Aorta (tissue), 5 donors: ENCODE measurements at places on chromosomes 12 and 14. TPM values are rescaled to one million over a fixed set of nuclear protein-coding genes. Genes with fewer than 3 reads are reported as not detected.

The RNFT2 gene
- total RNA-seq = 3.0 TPM

The PZP gene
- 0.87 TPM for total RNA-seq

The ESR2 gene
- 0.10 TPM for total RNA-seq

The TAS2R8 gene
- total RNA-seq = not detected

DNA sequence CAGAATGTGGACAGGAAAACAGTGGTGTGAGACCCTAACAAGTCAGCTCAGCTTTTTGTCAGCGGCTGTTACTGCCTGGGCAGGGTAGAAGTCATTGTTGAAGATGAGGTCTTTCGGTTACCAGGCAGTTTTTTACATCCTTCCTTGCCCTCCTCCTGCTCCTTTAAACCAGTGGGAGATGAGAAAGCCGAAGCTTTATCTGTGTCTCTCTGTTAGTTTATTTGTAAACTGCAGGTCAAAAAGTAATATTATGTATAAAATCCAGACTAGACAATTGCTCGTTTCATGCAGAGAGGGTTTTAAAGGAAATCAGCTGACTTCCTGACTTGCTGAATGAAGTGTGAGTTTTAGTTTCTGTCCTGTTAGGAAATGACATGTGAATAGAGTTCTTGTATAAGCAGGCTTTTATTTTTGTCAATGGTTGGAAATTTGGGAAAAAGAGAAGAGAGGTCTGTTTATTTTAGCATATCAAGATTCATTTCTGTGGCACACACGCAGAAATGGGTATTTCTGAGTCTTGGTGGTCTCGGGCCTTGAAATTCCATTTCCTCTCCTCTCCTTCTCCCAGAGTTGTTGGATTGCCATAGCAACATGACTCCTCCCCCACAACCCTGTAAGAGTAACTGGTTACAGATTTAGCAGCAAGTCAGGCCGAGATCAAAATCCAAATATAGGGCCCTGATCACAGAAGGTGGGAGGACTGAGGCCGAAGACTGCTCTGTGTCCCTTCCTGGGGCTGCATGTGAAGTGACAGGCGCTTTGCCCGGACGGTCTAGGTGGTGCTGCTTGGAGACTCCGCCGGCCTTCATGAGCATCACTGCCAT is 60.8 kb downstream of the SAMD4A start:
- H3K4me3 ChIP-seq = no peak overlapping the region
- H3K27ac ChIP-seq = peak overlapping the region; percentile 96
- DNase-seq = no peak
- no peaks in the 10 kb centered on the region for H3K36me3 ChIP-seq
- H3K4me1 ChIP-seq = peaks cover 17% of the 10 kb centered on the region

DNA sequence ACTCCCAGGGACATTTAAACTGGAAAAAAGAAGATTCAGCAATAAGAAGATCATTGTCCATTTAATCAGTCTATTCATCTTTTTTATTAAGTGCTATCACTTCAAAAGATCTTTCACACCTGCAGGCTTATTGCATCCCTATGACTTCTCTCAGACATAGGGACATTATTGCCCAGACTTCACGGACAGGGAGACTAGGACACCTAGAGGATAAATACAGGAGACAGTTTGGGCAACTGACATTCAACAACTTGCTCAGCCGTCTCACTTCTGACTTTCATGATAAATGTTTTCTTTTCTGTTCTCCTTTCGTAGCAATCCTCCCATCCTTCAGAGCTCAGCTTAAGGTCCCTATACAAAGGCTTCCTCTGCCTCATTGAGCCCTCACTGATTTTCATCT is 84.3 kb downstream of the TMEM30B start:
- H3K27ac ChIP-seq = no peak overlapping the region
- H3K27me3 ChIP-seq = peaks cover 1% of the 10 kb centered on the region
- H3K4me3 ChIP-seq = no peak overlapping the region
- H3K36me3 ChIP-seq = no peaks in the 10 kb centered on the region

- DNase-seq = no peak
- no peak overlapping the region for H3K27ac ChIP-seq
- no peak overlapping the region for H3K4me3 ChIP-seq
Measured at GRCh38 chr12:126424696-126425095, 1359.5 kb downstream of the AACS start.

DNA sequence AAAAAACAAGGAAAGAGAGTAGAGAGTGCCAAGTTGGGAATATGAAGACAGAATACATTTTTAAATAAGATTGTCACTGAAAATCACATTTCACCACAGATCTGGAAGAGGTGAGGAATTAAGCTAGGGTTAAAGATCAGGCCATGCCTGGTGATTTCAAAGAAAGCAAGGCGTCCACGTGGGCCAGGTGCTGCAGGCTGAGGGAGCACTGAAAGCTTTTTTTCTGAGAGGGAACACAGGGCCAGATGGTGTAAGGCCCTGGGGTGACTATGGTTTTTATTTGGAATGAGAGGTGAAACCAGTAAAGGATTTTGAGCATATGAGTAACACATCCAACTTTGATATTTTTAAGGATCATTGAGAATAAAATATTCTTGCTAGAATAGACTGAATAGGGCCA is 20.9 kb downstream of the SYT1 start:
- DNase-seq = no peak
- no peak overlapping the region for H3K4me3 ChIP-seq
- H3K27me3 ChIP-seq = no peaks in the 10 kb centered on the region
- H3K4me1 ChIP-seq = no peaks in the 10 kb centered on the region

DNA sequence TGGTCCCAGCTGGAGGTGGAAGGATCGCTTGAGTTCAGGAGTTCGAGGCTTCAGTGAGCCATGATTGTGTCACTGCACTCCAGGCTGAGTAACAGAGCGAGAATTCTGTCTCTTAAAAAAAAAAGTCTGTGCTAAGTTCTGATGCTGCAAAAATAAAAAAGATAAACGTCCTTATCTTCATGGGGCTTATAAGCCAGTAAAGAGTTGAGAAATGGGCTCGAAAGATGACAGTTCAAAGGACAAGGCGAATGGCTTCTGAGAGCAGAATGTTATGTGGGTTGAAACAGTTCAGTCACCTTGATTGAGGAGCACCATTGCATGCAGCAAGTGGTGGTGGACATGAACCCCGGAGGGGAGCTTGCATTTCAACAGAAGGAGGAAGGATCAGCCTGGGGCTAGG is 4.7 kb downstream of the TSPAN9 start:
- H3K4me3 ChIP-seq = no peak overlapping the region
- no peak overlapping the region for H3K27ac ChIP-seq
- no peaks in the 10 kb centered on the region for H3K27me3 ChIP-seq
- no peaks in the 10 kb centered on the region for H3K36me3 ChIP-seq
- no peak for DNase-seq
- H3K4me1 ChIP-seq = peaks cover 3% of the 10 kb centered on the region

DNA sequence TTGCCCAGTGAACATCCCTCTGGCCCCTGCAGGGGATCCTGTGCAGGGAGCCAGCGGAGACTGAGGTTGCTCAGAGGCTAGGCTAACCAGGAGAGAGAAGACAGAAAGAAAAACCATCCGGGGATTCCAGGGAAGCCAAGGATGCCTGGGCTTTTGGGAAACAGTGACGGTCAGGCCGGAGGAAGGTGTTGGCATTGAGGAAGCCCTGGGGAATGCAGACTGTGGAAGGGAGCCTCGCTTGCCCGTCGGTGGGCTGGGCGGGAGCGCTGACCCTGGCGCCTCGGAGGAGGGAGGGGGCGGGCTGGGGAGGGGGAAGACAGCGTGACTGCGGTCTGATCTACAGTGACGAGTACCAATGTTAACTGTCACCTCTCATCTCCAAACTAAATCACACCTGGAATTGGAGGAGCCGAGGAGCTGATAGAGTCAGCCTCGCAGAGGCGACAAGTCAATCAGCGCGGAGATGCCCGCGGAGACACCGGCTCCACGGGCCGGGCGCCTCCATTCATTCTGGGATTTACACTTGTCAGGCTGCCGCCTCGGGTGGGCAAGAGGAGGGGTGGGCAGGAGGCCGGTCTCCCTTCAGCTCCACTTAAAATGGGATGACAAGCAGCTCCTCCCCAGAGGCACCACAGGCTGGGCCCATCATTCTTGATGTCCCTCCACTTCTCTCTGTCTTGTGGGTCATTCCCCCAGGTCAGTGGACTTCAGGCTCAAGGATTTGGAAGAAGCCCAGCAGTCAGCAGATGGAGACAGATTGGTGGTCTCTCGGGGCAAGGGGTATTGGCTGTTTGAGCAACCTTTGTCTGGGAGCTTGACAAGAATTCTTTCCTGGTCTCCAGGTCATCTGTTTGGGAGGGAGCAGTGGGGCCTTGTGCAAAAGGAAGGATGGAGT is 20.4 kb upstream of the GPATCH2L start:
- H3K27ac ChIP-seq = no peak overlapping the region
- no peak overlapping the region for H3K4me3 ChIP-seq
- H3K27me3 ChIP-seq = no peaks in the 10 kb centered on the region
- no peak for DNase-seq

DNA sequence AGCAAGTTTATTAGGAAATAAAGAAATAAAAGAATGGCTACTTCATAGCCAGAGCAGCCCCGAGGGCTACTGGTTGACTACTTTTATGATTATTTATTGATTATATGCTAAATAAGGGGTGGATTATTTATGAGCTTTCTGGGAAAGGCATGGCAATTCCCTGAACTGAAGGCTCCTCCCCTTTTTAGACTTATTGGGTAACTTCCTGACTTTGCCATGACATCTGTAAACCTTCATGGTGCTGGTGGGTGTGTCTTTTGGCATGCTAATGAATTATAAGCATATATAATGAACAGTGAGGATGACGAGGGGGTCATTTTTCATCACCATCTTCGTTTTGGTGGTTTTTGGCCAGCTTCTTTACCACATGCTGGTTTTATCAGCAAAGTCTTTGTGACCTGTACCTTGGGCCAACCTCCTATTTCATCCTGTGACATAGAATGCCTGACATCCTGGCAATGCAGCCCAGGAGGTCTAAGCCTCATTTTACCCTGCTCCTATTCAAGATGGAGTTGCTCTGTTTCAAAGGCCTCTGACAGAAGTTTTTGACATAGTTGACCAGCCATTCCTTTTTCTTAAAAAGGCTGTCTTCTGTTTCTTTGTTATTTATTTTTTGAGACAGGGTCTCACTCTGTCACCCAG is 11.1 kb upstream of the PTGES3 start:
- no peak overlapping the region for H3K27ac ChIP-seq
- no peak overlapping the region for H3K4me3 ChIP-seq
- H3K4me1 ChIP-seq = no peaks in the 10 kb centered on the region
- no peak for DNase-seq

- no peak overlapping the region for H3K27ac ChIP-seq
- no peaks in the 10 kb centered on the region for H3K36me3 ChIP-seq
- no peaks in the 10 kb centered on the region for H3K27me3 ChIP-seq
- no peak overlapping the region for H3K4me3 ChIP-seq
- no peak for DNase-seq
Measured at GRCh38 chr14:56482310-56482911, 97.2 kb upstream of the TMEM260 start.

DNA sequence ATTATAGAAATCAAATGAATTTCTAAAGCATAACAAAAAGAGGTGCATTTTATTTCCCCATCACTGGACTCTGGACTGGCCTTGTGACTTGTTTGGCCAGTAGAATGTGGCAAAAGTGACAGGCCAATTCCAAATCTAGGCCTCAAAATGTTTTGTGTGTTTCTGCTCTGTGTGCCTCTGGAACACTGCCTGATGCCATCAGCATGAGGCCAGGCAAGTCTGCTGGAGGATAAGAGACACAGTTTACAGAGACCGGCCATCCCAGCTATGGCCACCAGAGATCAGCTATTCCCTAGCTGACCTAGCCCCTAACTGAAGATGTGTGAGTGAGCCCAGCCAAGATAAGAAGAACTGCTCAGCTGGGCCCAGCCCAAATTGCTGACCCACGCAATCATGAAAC is 32.9 kb downstream of the ASCL1 start:
- no peaks in the 10 kb centered on the region for H3K4me1 ChIP-seq
- H3K27ac ChIP-seq = no peak overlapping the region
- H3K36me3 ChIP-seq = no peaks in the 10 kb centered on the region
- no peak overlapping the region for H3K4me3 ChIP-seq

- no peaks in the 10 kb centered on the region for H3K27me3 ChIP-seq
- H3K4me3 ChIP-seq = no peak overlapping the region
- H3K27ac ChIP-seq = no peak overlapping the region
- no peak for DNase-seq
Measured at GRCh38 chr12:76375939-76376338, 27.7 kb upstream of the BBS10 start.

DNA sequence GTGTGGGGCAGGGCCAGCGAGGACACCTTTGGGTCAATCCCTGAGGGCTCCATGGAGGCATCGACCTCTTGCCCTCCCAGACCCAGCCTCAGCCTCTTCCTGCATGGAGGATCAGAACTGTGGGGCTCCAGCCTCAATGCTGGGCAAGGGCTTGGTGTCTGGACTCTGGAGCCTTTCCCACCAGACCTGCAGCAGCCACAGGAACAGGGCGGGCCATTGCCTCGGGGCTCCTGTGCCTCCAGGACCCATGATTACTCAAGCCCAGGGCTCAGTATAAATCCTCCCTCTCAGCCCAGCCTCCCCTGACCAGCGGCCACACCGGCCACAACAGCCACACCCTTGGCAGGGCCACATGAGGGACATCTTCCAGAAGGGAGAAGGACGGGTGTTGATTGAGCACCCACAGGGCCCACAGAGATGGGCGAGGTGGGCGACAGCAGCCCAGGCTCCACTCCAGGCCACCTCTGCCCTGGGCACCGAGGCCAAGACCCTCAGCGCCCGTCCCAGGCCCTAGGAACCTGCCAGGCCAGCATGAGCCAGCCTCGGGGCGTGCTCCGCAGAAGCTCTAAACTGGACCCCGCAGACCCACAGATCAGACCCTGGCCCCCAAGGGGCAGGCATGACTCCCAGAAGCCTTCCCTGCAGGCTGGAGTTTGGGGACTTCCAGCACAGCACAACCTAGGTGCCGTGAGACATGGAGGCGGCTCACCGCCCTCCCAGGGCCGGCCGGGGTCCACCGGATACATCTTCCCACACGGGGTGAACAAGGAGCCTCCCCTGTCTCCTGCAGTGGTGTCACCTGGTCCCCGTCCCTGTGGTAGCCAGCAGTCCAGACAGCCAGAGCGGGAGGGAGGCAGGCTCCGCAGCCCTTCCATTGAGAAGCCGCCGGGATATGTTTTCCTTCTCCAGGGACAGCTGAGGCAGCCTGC is 25.1 kb downstream of the NCOR2 start:
- no peaks in the 10 kb centered on the region for H3K36me3 ChIP-seq
- no peaks in the 10 kb centered on the region for H3K27me3 ChIP-seq
- H3K4me3 ChIP-seq = no peak overlapping the region

DNA sequence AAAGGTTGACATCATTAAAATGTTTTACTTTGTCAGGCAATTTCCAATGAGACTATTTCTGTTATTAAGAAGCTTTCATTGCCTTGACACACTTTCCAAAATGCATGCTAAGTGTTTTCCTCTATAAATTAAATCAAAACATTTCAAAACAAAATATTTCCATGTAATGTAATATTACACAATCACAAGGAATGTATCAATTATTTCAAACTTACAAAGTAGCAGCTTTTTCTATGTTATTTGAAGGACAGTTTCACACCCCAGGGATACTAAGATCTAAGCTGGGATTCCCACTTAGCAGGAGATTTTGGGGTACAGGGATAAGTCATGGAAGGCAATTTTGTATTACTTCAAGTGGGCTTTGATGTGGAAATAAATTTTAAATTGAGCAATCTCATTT is 144.9 kb downstream of the FOXG1 start:
- H3K4me3 ChIP-seq = no peak overlapping the region
- H3K27me3 ChIP-seq = no peaks in the 10 kb centered on the region
- no peaks in the 10 kb centered on the region for H3K4me1 ChIP-seq
- no peaks in the 10 kb centered on the region for H3K36me3 ChIP-seq
- DNase-seq = no peak

GRCh38 chr12:90940872-90941499 is 14.0 kb downstream of the CCER1 start:
- no peaks in the 10 kb centered on the region for H3K4me1 ChIP-seq
- H3K27me3 ChIP-seq = no peaks in the 10 kb centered on the region
- no peak overlapping the region for H3K27ac ChIP-seq
- DNase-seq = no peak
- H3K4me3 ChIP-seq = no peak overlapping the region
- no peaks in the 10 kb centered on the region for H3K36me3 ChIP-seq
